ENCODE measurements at places on chromosomes 16 and 17.
A peak's percentile ranks its signal among the peaks of the same experiment; 100 is the strongest.

- DNase-seq = no peak
These were observed 3.3 kb downstream of the AXIN1 start for GRCh38 chr16:349211-349610.

- DNase-seq = no peak
These were observed 273.0 kb downstream of the CEP112 start for GRCh38 chr17:65918916-65919315.

DNA sequence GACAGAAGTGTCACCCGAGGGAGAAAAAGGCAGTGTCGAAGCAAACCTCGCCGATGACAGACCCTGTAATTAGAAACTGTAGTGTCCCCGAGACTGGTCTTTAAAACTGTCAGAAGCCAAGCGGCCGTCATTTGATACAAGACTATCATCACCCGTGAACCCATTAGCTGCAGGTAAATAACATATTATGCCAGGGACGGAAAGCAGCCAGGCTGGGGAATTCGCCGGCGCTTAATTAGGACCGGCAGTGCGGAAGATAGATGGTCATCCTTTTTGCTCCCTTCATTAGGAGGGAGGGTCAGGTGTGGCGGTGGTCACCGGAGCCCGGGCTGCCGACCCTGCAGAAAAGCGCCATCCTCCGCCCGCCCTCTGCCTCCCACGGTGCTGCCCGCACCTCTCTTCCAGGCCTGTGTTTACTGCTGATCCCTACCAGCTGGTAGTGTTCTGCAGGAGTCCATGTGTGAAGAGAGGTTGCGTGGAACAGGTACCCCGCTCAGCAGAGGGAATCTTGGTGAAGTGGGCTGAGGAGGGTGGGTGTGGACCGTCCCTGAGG is 109.4 kb upstream of the GSE1 start:
- DNase-seq = no peak

GRCh38 chr16:4094127-4094773 is 22.0 kb downstream of the ADCY9 start:
- no peak for DNase-seq

DNA sequence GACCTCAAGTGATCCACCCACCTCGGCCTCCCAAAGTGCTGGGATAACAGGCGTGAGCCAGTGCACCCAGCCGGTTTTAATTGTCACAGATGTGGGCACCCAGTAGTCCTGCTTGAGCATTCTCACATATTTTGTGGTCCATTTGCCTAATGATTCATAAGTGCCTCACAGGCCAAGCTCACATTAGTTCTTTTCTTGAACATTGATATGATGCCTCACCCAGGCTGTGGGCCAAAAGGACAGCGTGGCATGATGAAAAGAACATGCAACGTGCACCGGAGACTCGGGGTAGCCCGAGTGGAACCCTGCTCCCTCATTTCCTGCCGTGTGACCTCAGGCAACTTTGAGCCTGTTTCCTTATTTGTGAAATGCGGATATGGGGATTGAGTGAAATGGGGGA is 181.9 kb downstream of the SNX29 start:
- DNase-seq = no peak

DNA sequence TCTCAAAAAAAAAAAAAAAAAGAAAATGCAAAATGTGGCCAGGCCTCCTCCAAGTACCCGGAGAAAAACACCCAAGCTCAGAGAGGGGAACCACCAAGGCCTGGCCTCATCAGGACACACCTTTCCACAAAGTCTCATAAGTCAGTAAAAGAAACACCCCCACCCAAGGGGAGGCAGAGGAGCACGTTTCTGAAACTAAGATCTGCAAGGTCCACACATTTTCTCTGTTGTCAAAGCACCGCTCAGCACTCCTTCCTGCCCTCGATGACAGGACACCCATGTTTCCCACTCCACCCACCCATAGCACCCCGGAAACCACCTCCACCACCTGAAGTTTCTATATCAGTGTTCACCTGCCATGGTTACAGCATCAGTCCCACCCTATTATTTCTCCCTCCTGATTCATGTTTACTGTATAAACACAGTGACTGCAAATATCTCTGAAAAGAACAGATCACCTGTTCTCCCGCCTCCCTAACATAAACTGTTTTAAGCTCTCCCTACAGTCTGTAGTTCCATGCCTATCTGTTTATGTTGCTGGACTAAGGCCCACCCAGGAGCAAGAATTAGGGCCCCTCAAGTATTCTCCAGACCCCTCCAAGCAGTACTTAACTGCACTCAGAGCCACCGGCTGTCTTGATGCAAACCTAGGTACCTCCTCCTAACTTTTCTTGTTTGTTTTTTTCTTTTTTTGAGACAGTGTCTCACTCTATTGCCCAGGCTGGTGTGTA is 2.0 kb downstream of the CORO7 start:
- DNase-seq = no peak

DNA sequence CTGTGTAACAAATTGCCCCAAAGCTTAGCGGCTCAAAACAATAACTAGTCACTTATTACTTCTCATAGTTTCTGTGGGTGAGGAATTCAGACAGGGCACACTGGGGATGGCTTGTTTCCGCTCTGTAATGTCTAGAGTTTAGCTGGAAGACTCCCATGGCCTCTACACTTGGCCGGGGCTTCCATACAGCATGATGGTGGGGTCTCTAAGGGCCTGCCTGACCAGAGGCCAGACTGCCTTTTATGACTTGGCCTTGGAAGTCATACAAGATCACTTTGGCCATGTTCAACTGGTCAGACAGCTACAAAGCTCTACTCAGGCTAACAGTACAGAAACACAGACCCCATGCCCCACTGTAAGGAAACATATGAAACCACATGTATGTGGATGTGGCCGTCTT is 8.2 kb downstream of the GLP2R start:
- DNase-seq = no peak

DNA sequence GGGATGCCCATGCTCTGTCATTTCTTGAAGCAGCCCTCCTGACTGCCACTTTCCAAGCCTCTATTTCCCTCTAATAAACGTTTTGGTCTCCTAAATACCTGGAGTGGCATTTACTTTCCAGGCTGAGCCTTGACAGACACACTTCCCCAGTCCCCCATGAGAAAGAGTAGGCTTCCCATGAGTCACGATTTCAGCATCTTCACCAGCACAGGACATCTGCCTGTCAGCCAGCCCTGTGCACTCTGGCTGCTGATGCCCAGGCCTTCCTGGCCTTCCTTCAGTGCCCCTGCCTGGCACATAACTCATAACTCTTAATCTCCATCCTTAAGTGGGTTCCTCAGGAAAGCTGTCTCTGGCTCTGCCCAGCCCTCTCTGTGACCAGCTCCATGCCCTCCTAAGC is 30.8 kb upstream of the GAS7 start:
- no peak for DNase-seq

- DNase-seq = no peak
These were observed 19.5 kb downstream of the CTU2 start for GRCh38 chr16:88725609-88726407.

DNA sequence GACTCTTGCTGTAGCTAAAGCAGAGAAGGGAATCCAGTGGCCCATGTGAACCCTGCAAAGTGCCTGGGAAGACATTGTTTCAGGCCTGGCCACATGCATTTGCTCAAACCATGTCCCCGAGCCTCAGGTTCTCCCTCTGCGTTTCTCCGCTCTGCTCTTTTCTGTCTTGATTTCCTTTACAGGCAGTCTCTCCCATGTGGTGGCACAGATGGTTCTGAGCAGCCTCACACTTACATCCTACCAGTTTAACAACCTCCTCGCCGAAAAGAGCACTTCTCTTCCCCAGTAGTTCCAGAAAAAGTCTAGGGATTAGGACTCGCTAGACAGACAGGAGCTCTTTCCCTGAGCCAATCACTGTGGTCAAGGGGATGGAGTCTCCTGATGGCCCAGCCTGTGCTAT is 28.3 kb upstream of the MYH10 start:
- no peak for DNase-seq

GRCh38 chr17:69967910-69968411 is 107.1 kb upstream of the KCNJ16 start:
- peak; percentile 98 for DNase-seq

- DNase-seq = no peak
These were observed 184.4 kb upstream of the FOXF1 start for GRCh38 chr16:86325895-86326294.

DNA sequence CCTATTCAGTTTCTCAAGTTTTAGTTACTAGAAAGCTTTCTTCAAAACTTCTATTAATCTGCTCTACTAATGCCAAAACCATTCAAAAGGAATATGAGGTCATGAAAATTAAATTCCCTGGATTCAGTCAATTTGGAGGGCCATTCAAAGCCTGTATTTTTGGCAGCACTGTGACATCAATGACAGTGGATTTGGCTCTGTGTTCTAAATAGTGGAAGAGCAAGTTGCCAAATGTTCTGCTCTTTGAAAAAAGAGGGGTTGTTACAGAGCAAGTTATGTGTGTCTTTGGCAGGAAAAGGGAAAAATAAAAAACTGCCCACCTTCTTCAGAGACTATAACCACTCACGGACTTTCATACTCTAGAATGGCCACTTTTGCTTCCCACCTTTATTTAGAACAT is 3.2 kb upstream of the C16orf46 start:
- no peak for DNase-seq

DNA sequence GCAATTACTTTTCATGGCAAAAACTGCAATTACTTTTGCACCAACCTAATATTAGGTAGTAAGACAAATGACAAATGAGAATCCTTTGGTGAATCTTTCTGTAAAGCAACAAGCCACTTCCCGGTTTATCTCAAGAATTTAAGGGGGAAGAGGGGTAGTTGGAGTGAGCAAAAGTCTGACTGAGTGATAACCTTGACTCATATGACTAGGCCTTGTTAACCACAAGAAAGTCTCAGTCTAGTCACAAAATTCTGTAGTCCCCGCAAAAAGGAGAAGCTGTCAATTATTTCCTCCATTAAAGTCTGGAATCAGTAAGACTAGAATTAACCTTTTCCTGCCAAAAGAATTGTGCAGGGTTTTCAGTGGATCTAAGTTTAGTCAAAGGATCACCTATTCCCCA is 72.2 kb upstream of the GNAO1 start:
- no peak for DNase-seq

- no peak for DNase-seq
These were observed 43.1 kb downstream of the GLG1 start for GRCh38 chr16:74563828-74564263.

GRCh38 chr17:65553646-65554552 is 7.5 kb downstream of the AXIN2 start:
- DNase-seq = no peak

DNA sequence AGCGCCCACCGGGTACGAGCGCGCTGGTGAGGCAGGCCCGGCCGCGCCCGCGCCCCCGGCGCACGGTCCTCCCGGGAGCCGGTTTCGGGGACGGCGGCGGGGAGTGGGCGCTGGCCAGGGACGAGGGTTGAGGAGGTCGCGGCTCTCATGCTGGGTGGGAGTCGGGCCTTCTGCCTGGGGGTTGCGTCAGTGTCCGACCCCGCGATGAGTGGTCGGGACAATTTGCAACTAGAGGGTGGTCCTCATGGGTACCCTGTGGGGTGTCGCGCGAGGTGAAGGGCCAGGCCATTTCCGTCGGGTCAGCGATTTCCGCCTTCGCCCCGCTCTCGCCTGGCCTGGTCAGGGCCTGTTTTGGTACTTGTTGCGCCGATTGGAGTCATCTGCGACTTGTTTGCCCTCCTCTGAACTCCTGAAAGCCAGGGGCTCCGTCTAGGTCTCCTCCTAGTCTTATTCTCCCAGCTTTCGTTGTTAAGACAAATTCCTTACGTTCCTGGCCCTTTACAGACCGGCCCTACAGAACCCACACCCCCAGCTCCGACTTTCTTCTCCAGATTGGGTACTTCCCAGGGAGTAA is 14.9 kb downstream of the NAA60 start:
- peak; percentile 52 for DNase-seq

DNA sequence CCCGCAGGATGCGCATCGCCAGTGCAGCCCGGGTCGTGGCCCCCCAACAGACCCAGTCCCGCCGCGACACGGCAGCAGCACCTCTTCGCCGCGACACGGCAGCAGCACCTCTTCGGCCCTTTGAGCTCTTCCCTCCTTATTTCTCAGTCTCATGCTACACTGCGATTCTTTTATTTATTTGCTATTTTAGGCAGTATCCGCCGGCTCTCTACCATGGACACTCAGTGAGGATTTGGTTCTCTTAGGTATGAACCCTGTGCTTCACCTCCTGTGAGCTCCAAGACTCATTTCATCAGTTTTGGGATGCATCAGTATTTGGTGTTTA is 8.3 kb upstream of the MAP2K3 start:
- no peak for DNase-seq

GRCh38 chr17:22512506-22512905 is 820.2 kb downstream of the KCNJ18 start:
- DNase-seq = no peak

DNA sequence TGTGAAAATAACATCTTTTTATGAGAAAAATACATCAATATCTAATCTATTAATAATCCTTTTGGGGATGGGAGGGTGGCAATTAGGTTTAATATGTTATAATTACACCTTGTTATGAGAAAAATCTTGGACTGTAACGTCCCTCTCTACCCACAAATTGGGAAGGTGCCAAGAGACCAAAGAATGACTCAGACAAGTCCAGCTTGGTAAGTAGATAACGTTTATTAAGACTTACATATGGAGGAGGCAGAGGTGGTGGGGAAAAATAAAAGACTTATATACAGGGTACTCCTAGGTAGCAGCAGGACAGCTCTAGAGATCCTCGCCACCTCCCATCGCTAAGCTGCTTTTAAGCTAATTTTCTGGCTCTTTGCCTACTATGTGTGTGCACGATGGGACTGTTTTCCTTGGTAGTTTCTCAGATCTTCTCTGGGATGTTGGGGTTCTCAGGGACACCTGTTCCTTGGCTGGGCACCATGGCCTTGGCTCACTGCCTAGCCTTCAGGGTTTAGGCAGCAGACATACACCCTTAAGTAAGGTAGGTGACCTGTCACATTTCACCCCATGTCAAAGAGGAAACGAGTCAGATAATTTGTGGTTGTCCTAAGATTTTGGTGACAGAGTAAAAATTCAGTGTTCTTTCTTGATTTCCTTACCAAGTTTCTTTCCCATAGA is 31.5 kb downstream of the RBL2 start:
- DNase-seq = no peak

DNA sequence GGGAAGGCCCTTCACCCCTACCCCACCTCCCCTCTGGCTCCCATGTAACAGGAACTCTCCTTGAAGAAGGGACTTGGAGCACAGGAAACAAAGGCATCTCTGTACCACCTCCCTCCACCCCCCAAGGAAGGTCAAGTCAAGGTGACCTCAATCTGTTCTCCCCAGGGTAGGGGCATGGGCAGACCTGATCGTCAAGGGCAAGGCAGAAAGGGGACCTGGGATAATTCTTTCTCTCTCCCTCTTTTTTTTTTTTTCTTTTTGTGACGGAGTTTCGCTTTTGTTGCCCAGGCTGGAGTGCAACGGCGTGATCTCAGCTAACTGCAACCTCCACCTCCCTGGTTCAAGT is 4.3 kb upstream of the STAT5A start:
- peak; percentile 16 for DNase-seq

DNA sequence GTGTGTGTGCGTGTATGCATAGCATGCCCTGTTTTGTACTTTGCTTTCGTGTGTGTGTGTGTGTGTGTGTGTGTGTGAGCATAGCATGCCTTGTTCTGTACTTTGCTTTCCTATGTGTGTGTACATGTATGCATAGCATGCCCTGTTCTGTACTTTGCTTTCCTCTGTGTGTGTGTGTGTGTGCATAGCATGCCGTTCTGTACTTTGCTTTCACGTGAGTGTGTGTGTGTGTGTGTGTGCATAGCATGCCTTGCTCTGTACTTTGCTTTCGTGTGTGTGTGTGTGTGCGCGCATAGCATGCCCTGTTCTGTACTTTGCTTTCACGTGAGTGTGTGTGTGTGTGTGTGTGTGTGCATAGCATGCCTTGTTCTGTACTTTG is 27.4 kb downstream of the DRC3 start:
- no peak for DNase-seq

GRCh38 chr16:50718761-50719400 is 23.0 kb upstream of the CYLD start:
- no peak for DNase-seq

Data from SJSA1 (cell line).